ENCODE measurements at places on chromosomes 16 and 17.

- DNase-seq = no peak
Observed at GRCh38 chr17:30436729-30437128, 40.5 kb upstream of the GOSR1 start.

DNA sequence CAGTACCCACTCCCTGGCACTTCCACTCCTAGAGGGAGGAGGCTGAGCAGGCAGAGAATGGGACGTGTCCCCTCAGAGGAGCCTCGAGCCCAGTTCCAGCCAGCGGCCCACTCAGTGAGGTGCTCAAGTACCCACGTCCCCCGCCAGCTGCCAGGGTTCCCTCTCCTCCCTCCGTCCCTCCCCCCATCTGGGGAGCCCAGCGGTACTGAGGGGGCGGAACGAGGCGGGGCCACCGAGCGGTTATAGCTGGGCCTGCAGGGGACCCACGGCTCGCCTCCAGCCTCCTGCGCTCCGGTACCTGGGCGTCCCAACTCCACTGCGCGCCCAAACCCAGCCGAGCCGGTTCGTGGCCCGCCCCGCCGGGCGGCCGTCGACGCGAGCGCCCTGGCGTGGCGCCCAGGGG is at the start of gene NPW:
NPW (plus strand) TSS at position 268 of the 403 bp plus-strand sequence.
- peak; percentile 74 for DNase-seq

GRCh38 chr16:50251375-50252081 is 14.8 kb upstream of the ADCY7 start:
- no peak for DNase-seq

DNA sequence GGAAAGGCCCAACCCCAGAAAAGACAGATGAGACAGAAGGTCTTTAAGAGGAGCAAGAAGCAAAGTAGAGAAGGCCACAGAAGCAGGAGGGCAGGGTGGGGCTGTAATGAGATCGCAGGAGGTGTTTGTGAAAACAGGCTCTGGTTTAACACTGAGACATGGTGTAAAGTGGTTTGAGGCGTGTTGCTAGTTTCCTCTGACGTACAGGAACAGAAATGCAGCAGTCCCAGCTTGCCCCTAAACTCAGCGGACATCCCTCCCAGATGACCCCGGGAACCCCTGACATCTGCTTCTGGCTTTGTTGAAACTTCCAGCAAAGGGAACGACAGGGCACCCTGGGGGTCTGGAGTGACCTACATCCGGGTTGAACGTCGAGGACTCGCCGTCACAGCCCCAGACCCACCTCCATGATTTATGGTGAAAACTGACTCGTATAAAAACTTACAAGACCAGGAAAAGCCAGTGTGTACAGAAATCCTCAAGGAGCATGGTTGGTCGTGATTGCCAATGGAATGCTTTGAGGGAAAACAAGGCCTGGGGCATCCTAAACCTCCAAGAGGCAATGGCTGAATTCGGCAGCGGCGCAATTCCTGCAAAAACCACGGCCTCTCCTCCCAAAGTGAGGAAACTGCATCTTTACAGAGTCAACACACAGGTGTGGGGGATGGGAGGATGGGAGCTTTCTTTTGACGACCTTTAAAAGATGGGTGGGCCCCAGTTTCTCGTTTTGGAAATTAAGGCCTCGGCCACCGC is 25.8 kb downstream of the LITAF start:
- DNase-seq = peak; percentile 77

DNA sequence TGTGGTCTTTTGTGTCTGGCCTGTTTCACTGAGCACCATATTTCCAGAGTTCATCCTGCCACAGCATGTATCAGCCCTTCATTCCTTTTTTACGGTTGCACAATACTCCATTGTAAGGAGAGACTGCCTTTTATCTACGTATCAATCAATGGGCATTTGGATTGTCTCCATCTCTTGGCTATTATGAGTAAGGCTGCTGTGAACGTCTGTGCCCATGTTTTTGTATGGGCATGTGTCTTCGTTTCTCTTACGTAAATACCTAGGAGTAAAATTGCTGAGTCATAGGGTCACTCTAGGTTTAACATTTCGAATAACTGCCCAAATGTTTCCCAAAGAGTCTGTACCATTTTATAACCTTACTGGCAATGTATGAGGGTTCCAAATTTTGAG is 202.8 kb upstream of the FOXF1 start:
- DNase-seq = no peak

DNA sequence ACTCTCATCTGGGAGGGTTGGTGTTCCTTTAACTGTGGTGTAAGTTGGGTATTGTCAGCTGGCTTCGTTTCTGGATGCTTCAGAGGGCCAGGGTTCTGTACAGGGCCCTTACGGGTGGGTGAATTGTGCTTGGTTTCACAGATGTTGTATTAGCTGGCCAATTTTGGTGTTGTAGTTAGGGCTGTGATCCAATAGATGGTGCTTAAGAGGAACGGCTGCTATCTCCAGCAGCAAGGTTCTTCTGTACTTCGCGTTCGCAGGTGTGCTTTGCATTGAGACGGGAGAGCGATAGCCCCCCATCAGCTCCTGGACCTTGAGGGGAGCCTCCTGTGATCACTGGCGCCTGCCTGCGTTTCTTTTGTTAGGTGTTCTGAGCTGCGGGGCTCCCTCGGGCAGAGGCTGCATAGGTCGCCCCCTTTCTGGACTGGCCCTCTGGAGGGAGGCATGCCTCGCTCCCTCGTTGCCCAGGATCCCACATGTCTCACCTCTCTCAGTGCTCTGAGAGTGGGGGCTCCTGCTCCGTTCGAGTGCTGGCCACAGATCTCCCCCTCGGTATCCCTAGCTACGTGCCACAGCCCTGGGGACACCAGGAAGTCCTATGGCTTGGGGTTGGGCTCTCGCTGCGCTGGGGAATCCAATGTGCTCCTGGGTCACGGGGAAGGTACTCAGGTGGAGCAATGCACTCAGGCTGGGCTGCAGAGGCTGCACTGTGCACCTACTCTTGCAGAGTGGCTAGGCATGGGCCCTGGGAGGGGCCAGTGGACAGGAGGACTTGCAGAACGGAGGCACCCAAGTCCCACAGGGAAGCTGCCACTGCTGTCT is 837 bp upstream of the PRDM7 start:
- DNase-seq = no peak

DNA sequence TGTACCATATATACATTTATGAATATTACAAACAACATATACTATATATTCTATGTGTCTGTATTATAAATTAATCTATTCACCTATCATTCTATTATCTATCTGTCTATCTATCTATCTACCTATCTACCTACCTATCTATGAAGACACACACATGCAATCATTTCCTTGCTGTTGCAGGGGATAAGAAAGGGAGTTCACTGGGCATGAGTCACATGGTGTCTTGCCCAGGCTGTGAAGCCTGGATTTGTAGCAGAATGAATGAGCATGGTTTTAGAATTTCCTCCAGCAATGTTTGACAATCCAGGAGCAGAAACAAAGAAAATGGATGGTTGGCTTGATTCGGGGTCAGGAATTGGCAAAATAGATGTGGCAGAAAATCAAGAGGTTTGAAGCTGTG is 23.2 kb upstream of the FAM20A start:
- DNase-seq = no peak
